Breast epithelium (tissue), 4 donors: ENCODE measurements at places on chromosomes 12 and 14.

DNA sequence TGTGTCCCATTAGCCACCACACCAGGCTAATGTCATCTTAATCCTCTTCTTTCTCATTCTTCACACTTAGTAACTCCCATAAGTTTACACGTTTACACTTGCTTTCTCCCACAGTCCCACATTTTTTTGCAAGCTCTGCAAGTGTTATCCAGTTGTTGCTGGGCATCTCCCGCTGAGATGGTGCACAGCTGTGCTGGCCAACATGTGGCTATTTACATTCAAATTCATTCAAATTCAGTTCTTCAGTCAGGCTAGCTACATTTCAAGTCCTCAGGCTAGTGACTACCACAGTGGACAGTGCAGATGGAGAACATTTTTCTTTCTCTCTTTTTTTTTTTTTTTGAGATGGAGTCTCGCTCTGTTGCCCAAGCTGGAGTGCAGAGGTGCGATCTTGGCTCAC is 9.8 kb upstream of the TEAD4 start:
- DNase-seq = no peak

DNA sequence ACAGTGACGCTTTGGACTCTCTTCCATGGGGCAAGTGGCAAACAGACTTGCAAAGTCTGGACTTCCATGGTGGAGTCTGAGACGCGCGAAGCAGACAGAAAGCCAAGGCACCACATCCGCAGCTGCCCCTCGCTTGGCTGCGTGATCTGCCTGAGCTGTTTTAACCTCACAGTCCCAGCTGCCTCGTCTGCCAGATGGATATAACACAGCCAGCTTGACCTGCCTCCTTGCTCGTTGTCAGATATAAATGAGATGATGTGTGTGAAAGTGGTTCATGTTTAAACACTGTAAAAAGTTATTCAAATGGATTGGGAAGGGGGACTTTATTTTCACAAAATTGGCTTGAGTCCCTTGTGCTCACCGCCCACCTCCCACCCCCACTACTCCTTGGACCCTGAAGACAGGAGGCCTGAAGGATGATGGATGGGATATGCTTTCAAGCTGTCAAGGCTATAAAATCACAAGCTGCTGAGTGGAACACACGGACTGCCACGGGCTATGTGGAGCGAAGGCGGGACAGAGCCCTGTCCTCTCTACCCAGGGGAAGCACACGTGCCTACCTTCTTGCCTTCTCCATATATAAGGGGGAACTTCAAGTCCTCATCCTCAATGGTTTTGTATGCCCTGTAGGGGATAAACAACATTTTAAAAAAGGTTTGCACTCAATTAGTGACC is 226.9 kb downstream of the MON2 start:
- DNase-seq = no peak

DNA sequence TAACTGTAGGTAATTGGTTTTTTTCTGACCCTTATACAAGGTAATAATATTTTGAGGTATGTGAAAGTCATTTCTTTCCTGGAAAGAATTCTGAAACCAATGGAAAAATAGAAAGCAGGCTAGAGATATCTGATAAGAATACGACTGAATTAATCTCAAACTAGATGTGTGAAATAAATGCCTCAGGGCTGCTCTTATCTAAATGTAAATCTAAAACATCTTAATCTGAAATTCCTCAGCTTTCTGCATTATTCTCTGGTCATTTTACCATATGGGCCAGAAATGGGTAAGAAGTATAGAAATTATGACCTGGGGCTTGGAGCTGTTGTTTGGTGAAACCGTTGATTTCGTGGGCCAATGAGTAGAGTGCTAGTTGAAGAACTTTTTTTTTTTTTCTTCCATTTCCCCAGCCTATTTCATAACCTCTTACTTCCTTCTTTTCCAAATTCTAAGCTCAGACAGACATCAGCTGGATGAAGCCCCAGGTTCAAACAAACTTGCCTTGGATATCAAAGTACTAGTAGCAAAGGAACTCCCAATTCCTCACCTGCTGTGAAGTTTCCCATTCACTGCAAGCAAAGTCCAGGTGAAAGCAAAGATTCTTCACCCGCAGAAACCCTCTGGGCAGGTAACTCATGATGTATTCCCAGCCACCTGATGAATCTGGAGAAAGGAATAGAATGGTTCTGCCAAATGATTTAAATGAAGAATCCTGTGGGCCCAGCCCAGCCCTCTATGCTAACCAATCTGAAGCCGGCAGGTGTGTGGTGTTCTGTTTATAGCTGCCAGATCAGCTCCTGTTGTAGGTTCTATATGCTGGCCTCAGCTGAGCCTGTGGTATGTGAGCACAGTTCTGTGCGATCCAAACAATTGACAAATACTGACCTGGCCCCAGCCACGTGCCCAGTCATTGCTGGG is 9.7 kb upstream of the FOS start:
- DNase-seq = no peak

DNA sequence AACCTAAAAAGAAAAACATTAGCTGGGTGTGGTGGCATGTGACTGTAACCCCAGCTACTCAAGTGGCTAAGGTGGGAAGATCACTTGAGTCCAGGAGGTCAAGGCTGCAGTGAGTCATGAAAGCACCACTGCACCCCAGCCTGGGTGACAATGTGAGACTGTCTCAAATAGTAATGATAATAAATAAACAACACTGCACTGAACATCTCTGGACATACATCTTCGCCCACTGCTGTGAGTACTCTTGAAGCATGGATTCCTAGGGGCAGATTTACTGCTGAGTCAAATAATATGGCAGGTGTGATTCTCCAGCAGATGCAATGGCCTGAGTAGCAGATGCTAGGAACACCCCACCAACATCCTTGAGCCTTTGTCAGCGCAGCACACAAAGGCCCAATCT is 23.6 kb downstream of the ABCB9 start:
- no peak for DNase-seq

DNA sequence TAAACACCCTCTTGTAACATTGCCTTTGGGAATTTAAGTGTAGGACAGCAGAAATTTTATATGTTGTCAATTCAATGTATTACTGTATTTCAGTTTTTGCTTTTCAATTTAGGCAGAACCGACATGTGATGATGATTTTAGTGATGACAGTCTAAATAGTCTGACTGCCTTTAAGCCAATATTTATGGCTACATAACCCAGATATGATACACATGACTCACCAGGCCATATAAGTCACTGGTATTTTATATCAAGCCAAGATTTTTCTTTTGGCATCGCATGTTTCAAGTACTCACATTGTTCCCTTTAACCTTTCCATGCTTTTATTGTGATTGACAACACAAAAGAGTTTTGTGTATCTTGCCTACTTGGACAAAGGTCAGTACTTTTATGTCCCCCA is 13.6 kb upstream of the PPM1A start:
- DNase-seq = no peak

GRCh38 chr12:94535510-94535921 is 75.8 kb upstream of the CEP83 start:
- no peak for DNase-seq

DNA sequence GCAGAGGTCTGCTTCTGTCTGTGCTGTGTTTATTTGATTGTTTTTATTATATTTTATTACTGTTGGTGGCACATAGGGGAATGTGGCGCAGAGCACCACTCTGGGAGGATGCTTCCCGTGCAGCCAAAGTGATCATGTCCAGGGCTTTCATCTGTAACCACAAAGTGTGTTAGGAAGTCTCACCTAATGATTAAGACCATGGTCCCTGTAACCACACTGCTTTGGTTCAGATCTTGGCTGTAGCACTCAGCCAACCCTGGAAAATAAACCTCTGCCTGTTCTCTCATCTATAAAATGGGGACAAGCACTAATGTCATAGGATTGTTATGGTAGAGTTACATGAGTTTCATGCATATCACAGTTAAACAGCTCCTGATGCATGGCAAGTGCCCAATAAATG is 1.9 kb downstream of the RESF1 start:
- no peak for DNase-seq

DNA sequence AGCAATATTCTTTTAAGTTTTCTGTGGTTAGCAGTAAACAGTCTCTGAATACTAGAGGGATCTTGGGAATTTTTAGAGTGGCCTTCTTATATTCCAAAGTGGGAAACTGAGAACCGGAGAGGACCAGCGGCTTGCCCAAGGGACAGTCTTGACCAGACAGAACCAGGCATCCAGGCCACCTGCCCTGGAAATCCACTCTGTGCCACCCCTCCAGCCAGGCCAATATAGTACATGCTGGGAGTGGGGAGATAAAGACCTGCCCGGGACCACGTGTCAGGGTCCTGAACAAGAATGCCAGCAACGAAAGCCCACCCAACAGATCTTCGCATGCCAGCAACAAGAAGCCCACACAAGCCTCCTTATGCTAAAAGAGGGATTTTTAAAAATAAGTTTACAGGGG is 49.4 kb upstream of the RIN3 start:
- DNase-seq = no peak
